ENCODE measurements at places on chromosomes 7 and 10. TPM values are rescaled to one million over a fixed set of nuclear protein-coding genes. Genes with fewer than 3 reads are reported as not detected.

Gene GFRA1
- not detected for total RNA-seq

Gene MMP21
- total RNA-seq = not detected

- H3K36me3 ChIP-seq = peaks cover 5% of the 10 kb centered on the region
- no peaks in the 10 kb centered on the region for H3K27me3 ChIP-seq
- no peak for DNase-seq
- peak overlapping the region; percentile 51 for H3K27ac ChIP-seq
Observed at GRCh38 chr7:144384071-144384470, 19.4 kb downstream of the NOBOX start.

- H3K36me3 ChIP-seq = no peaks in the 10 kb centered on the region
- DNase-seq = peak; percentile 88
- no peaks in the 10 kb centered on the region for H3K4me1 ChIP-seq
- no peaks in the 10 kb centered on the region for H3K27me3 ChIP-seq
Observed at GRCh38 chr10:27360581-27361172, 120.1 kb upstream of the ACBD5 start.

DNA sequence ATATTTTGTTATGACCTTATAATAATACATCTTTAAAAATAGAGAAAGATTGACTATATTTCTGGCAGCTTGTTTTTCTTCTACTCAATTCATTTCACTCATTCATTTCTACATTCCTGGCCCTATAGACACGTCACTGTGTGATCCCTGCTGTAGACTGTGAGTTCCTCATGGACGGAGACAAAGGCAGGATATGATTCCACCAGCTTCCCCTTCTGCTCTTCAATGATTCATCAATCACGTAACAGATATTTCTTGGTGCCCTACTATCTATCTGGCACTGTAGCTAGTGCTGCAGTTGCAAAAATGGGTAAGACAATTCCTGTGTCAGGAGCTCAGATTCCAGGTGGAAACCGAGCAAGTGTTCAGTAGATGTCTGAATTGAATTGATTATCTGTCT is 415.0 kb downstream of the SFMBT2 start:
- H3K27me3 ChIP-seq = peaks cover 2% of the 10 kb centered on the region
- H3K4me1 ChIP-seq = peaks cover 2% of the 10 kb centered on the region
- DNase-seq = no peak

Data from activated CD4-positive, alpha-beta memory T cell treated with anti-CD3 and anti-CD28 coated beads for 36 hours (primary cell).